Adipocyte (in vitro differentiated cells): ENCODE measurements at places on chromosomes 6 and 20.

DNA sequence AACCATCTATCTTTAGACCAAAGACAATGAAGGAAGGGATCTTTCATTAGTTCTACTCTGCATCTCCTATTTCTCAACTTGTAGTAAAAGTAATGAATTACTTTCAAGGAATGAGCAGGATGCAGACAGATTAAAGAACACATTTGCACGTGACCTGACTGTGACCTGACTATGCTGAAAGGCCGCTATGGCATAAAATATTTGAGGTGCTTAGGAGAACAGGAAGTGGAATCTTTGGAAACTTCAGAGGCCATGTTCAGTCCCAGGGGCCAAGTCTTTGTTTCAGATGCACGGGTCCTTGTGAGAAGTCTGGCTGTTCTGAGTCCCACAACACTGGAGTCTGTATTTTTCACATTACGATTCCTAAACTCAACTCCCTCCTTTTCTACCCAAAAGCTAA lies 41.0 kb downstream of the NINL start:
- DNase-seq, result peak; percentile 15

DNA sequence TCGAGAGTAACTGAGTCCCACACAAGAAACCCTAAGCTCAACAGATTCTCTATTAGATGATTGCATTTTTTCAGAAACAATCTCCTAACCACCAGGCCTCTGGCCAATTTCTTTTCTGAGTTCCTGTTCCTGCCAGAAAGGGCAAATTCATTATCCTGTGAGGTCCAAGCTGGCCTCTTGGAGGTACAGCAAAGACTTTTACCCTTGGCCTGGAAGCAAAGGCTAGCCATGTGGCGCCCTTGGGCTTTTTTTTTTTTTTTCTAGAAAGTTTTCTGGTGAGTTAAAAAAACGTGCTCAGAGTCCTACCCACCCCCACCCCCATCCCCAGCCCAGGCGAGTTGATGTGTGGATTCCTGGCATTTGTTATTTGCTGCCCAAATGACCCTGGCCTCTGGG lies 59.0 kb upstream of the EEF1A1 start:
- peak; percentile 86 for DNase-seq

- DNase-seq, result peak; percentile 53
These were observed 73.3 kb downstream of the IGF2R start for GRCh38 chr6:160042014-160042773.

DNA sequence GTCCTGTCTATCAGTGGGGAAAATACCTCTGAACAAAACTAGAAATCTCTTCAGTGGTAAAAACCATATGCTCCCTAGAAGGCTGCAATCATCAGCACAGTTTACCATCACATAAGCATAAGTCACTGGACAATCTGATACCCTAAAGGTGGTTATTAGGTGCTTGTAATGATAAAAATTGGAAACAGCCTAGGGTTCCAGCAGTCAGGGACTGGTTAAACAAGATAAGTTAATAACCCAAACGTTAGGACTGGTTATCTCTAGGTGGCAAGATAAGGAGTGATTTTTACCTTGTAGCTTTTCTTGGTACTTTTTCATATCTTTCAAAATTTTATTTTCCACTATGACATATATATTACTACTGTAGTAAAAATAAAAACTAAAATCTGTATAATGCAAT lies 11.0 kb downstream of the ECI2 start:
- DNase-seq, result no peak

- DNase-seq, result no peak
These were observed 27.1 kb downstream of the TAF11 start for GRCh38 chr6:34860776-34861175.

- DNase-seq, result no peak
These were observed 682.1 kb upstream of the ADGRB3 start for GRCh38 chr6:67952948-67953347.

DNA sequence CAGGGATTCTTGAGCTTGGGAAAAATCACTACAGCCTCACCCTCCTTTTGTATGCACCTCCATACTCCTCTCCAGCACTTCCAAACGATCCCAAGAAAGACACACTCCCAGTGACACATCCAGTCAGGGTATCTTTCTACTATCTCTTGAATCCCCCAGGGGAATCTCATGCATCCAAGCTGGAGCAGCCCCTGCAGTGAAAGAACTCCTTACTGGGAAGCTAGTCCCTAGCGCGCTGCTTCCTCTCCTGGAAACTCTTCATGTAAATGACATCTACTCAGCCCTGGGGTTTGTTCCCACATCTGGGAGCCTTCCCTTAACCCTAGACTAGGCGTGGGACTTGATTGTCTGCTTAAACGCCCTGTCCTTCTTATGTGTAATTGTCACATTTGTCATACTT lies 329.1 kb upstream of the QKI start:
- DNase-seq, result no peak

DNA sequence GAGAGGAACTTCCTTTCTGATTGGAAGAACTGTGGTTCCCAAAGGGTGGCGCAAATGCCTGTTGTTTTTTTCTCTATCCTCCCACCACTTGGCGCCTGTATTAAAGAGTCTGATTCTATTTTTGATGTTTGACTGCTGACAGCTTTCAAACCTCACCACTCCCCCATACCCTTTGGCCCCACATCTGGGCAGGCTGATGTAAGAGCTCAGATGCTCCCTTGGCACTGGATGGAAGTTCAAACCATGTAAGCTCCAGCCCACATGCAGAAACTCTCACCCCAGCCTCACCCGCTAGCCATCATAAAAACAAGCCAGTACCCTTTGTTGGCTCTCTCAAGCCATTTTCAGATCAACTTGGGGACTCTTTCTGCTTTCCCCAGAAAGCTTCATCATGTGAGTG lies 20.0 kb upstream of the TMEM14A start:
- no peak for DNase-seq

DNA sequence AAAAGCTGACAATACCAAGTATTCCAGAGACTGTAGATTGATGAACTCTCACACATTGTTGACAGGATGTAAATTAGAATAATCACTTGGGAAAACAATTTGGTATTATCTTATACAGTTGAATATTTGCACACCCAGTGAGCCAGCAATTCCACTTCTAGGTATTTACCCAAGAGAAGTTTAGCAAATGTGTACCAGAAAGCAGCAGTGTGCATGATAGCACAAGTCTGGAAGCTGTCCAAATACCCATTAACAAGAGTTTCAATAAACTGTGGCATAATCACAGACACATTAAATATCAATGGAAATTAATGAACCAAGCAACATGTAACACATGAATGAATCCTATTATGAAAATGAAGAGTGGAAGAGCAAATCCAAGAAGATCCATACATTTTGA lies 233.6 kb downstream of the TPBG start:
- no peak for DNase-seq

DNA sequence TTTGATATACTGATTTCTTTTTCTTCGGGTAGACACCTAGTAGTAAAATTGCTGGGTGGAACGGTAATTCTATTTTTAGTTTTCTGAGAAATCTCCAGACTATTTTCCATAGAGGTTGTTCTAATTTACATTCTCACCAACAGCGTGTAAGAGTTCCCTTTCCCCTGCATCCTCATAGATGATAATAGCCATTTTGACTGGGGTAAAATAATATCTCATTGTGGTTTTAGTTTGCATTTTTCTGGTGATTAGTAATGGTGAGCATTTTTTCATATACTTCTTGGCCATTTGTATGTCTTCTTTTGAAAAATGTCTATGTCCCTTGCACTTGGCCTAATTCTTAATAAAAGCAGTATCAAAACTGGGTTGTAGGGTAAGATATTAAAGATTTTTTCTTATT lies 148.9 kb upstream of the SIM1 start:
- no peak for DNase-seq

DNA sequence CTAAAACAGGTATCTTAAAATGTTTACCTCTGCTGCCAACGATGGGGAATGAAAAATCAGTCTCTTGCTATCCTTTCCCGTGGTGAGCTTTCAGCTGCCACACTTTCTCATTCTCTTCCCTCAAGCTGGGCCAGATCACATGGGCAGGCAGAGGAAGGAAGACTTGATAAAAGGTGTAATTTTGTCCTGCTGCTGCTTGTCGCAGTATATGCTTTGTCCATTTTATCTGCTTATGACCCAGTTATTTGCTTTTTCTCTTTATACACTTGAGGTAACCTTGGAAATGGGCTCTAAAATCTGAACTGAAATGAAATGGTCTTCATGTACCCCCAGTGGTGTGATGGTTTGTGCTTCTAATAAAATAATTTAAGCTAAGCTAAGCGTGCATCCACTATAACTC lies 695.9 kb upstream of the FLRT3 start:
- no peak for DNase-seq

- no peak for DNase-seq
These were observed 35.2 kb downstream of the NTSR1 start for GRCh38 chr20:62743777-62744317.

DNA sequence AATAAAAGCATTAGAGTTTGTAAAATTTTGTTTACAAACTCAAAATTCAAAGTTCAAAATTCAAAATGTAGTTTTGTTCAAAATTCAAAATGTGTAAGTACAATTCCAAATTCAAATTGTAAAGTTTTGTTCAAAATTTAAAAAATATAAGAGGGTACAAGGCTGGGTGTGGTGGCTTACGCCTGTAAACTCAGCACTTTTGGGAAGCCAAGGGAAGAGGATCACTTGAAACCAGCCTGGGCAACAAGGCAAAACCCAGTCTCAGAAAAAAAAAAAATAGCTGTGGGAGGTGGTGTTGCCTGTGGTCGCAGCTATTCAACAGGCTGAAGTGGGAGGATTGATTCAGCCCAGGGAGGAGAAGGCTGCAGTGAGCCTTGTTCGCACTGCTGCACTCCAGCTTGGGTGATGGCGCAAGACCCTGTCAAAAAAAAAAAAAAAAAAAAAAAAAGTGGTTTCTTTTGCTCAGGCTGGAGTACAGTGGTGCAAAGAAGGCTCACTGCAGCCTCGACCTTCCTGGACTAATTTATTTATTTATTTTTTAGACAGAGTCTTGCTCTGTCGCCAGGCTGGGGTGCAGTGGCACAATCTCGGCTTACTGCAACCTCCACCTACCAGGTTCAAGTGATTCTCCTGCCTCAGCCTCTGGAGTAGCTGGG lies 5.4 kb upstream of the ZBTB12 start:
- peak; percentile 67 for DNase-seq

GRCh38 chr6:130943738-130944137 lies 116.5 kb downstream of the SMLR1 start:
- DNase-seq, result no peak

DNA sequence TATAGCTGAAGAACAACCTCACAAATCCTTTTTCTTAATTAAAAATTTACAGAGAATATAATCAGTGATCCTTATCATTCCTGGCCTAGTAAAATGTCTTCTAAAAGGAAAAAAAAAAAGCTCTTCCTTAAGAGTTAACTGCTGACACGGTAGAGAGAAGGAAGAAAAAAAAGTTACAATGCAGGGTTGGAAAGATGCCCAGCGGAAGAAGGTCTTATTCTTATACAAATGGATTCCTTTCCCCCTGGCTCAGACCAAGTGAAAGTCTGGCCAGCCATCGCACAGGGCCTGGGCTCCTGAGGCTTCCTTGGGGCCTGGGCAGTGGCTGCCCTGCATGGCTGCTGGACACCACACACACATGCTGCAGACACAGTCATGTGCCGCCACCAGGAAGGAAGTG lies 688.6 kb downstream of the TENT5A start:
- DNase-seq, result no peak

DNA sequence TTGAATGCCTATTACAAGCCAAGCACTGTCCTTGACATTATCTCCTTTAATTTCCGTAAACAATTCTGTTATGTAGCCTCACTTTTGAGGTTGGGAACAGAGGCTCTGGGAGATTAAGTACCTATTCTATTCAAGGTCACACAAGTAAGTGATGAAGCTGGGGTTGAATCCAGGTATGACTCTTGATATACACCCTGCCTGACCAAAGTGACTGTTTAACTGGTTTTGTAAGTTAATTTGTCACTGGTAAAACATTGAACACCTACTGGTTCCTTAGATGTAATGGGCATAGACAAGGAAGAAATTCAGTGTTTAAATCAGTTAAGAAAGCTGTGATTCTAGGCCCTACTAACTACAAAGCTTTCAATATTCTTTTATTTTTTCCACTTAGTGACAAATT lies 22.9 kb downstream of the GTF2H5 start:
- no peak for DNase-seq

GRCh38 chr20:58647796-58648501 lies 3.1 kb upstream of the STX16 start:
- DNase-seq, result peak; percentile 63

DNA sequence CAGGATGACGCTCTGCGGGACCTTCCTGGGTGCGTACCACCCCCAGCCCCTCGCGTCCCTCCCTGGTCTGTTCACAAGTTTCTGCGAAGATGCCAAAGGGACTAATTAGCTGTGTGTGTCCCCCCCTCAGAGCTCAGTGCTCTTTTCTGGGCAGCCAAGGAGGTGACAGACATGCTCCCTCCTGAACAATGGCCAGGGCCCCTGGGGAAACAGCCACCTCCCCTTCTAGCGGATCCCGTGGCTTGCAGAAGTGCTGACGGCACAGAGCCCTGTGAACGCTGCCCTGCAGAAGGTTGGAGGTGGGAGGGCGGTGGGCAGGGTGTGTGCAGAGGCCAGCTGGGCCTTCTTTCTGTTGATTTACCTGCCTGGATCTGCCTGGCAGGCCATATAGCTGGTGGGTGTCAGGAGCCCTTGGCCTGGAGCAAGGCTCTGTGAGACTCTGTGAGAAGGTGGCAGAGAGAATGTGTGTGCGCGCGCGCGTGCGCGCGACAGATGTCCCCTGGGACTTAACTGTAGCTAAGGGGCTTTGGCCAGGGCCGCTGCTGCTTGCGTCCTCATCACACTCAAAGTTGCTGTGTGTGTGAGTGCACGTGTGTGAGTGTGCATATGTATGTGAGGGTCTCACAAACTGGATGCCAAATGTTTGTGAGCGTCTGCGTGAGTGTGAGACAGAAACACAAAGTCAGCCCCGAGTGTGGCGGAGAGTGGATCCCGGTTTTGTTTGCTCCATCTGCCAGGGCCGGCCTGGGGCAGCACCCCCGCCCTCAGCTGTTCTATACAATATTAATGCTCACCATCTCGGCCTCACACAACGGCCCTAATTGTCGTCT lies 3.5 kb upstream of the MYT1 start:
- DNase-seq, result no peak
